CD4-positive, alpha-beta T cell treated with Interleukin-2 at 100 ng/mL for 4 hours (primary cell): ENCODE measurements at places on chromosomes 1 and 21.

- DNase-seq, result no peak
Measured at GRCh38 chr1:201394591-201394990, 4.5 kb downstream of the LAD1 start.

DNA sequence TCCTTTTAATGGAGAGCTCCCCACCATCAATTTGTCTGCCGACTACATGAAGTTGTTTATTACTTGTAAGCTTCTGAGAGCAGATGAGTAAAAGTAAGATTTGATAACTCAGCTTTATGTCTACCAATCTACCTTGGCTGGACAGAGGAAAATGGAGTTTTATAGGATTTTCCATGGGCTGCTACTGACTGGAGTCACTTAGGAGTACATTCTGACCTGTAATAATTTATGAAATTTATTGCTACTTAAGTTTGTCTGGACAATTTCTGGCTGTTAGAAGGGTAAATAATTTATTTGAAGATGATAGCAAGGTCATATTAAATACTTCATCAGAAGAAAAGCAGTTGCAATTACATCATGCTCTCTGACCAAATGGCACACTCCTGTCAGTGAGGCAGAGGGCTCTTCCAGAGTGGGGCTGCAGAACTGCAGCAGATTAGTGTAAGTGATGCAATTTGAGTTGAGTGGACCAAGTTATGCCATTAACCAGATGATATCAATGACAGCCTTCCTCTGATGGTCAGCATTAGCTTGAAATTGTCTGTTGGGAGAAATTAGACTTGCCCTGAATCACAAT, 736.7 kb upstream of the PTBP2 start:
- DNase-seq, result no peak

DNA sequence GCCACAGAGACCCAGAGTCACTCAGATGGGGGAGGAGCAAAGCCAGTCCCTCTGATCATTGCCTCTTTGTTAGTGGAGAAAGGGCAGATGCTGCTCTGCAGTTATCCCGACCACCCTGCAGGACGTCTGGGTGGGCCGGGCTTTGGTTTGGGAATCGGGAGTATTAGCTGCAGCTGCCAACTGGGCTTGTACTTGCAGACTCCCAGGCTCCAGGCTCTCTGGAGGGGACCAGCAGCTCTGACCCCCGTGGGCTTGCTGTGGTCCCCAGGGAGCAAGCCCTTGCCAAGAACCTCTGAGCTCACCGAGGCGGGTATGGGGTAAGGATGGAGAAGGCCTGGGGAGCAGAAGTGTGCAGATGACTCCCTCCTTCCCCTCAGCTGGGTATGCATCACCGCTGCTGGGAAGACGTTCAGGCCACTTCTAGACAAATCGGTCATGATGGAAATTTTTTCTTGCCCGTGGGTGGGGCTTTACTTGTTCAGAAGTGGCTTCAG, 21.6 kb downstream of the MAPKAPK2 start:
- peak; percentile 26 for DNase-seq

DNA sequence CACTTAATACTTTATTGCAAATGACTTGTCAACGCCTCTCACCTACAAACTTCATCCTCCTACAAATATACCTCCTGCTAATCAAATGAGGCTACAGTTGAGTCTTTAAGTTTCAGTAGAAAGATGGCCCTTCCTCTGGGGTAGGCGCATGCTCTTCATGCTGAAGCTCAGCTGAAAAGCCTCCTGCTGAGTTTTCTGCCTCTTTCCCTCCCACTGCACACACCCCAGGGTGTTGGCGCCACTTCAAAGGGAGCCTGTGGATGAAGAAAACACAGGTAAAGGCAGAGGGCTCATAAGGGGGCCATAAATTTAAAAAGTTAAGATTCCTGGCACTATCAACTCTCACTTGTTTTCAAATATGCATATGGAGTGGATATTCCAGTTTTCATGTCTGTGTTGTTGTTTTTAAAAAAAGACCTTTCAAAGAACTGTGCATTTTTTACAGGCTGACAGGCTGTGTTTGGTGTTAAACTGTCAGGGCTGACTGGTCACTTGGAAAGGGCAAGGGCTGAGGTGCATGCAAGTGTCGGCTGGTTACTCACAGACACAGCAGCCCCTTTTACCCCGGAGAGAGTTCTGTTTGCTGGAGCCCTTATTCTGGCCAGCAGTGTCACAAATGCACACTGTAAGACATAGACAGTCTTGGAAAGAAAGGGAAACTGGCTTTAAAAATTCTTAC, 42.9 kb upstream of the LGALS8 start:
- no peak for DNase-seq

GRCh38 chr1:233960386-233960785, 55.9 kb downstream of the SLC35F3 start:
- no peak for DNase-seq

- DNase-seq, result no peak
Measured at GRCh38 chr21:37093977-37094376, 20.9 kb downstream of the TTC3 start.

DNA sequence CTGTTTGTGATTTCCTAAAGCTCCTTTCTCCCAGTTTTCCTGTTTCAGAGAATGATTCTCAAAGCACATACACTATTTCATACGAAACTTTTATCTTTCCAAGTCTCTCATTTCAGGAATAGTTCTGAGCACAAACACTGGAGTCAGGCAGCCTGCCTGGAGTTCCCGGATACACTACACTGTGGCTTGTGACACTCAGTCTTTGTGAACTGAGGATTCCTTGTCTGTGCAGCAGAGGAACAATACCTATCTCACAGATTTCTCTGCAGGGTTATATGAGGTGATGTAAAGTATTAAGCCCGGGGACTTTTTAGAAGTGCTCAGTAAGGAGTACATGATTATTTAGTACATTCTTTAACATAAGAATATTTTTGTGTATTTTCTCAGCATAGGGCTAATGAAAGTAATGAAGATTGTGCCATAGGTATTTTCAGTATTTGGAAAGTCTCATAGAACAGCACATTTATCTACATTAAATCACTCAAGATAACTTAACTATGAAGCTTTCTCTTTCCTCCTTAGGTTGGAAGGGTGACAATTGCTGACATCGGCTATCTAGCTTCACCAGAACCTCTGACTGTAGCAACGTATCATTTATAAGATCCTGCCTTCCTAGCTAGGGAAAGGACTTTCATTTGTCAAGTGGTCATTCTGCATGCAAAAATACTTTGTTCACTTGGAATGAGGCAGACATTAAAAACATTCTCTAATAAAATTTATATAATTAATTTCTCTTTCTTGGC, 12.9 kb downstream of the GBP2 start:
- DNase-seq, result no peak
